ENCODE measurements at places on chromosomes 3 and 15.

DNA sequence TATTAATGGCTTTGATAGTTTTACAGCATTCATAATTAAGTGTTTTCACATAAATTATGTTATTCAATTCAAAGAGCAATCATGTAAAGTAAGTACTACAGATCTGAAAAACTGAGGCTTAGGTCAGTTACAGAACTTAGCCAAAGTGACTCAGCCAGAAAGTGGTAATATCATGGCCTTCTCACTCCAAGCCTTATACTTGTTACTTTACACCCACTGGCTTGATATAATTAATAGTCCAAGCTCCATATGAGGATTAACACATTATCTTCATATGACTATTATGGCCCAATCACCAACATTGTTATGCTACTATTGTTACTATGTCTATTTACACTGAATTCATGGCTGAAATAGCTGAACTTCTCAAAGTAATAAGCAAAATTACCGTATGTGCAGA, 50.7 kb downstream of the TIGIT start:
- no peak for DNase-seq

DNA sequence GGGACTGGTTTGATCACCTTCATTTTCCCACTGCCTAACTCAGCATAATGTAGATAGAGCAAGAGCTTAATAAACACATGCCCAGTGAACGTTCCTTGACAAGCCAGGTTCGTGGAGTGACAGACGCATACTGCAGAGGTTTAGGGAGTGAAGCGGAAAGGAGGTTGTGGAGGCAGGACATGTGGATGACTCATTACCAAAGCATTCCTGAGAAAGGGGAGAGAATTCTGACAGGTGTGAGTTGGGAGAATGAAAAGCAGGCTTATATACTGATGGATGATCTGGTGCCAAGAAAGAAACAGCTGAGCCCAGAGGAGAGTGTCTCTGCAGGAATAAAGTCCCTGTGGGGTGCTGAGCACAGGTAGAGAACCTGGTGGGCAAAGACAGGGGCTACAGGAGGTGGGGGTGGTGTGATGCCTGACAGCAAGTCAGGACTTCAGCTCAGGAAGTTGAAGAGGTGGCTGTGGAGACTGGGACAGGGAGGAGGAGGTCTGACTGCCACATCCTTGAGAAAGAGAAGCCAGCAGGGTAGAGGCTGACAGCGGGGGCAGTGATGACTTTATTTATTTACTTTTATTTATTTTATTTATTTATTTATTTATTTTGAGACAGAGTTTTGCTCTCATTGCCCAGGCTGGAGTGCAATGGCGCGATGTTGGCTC, 2.4 kb upstream of the RPL29 start:
- DNase-seq, result no peak

- DNase-seq, result no peak
Observed at GRCh38 chr15:90479656-90480055, 50.1 kb upstream of the CRTC3 start.

- no peak for DNase-seq
Observed at GRCh38 chr3:127770671-127771355, 51.5 kb downstream of the MGLL start.

DNA sequence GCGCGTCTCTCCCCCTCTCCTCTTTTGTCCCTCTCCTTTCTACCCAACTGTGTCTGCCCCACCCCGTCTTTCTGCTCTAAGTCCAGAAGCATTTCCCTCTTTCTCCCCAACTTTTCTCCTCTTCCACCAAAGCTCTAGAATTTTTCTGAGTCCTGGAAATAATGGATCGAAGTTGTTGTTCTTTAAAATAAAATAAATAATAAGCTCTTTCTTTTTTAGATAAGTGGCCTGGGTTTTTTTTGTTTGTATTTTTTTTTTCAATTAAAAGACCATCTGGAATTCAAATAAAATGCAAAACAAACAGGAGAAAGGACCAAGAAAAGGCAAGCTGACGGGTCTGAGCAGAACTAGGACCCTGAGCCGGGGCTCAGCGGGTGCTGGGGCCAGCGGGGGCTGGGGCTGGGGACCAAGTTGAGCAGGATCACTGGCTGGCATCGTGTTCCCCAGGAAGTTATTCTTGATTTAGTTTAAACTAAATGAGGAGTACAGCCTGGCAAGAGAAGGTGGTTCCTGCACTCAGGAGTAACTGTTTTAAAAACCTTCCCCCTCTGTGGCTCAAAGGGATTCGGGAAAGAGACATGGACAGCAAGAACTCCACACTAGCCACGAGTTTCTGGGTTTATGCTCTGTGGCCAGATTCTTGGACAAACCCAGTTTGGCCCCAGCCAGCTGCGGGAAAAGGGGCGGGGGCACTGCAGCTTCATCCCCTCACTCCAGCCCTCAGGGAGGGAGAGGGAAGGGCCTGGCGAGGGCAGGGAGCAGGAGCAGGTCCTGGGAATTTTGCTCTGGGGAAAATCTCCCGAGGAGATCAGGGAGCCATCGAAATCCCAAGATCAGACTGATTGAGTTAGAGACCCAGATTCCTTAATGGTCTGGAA, 8.4 kb downstream of the GATA2 start:
- no peak for DNase-seq

Data from stimulated activated CD8-positive, alpha-beta memory T cell treated with anti-CD3 and anti-CD28 coated beads, Interleukin-4, amount 100 ng/mL, for 4 hours (primary cell).